ENCODE measurements at places on chromosomes 2 and 18. TPM values are rescaled to one million over a fixed set of nuclear protein-coding genes. Genes with fewer than 3 reads are reported as not detected.
A peak's percentile ranks its signal among the peaks of the same experiment; 100 is the strongest.

DNA sequence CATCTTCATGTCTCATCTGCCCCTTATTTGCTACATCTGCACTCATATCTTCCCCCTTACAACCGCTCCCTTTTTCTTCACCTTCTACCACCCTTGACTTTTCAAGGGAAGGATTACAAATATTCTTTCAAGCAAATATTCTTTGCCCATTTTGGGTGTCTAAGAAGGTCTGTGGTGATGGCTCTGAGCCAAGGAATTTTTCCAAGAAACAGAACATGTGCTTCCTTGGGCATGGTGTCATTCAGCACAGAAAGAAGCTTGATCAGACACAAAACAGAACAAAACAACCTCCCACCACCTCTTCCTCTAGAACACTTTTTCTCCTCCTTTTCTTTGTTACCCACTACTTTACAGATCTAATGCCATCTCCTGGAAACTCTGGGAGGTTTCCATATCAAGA is 313.7 kb downstream of the SATB2 start:
- H3K4me1 ChIP-seq: no peaks in the 10 kb centered on the region
- H3K36me3 ChIP-seq: no peaks in the 10 kb centered on the region
- no peaks in the 10 kb centered on the region for H3K27me3 ChIP-seq

DNA sequence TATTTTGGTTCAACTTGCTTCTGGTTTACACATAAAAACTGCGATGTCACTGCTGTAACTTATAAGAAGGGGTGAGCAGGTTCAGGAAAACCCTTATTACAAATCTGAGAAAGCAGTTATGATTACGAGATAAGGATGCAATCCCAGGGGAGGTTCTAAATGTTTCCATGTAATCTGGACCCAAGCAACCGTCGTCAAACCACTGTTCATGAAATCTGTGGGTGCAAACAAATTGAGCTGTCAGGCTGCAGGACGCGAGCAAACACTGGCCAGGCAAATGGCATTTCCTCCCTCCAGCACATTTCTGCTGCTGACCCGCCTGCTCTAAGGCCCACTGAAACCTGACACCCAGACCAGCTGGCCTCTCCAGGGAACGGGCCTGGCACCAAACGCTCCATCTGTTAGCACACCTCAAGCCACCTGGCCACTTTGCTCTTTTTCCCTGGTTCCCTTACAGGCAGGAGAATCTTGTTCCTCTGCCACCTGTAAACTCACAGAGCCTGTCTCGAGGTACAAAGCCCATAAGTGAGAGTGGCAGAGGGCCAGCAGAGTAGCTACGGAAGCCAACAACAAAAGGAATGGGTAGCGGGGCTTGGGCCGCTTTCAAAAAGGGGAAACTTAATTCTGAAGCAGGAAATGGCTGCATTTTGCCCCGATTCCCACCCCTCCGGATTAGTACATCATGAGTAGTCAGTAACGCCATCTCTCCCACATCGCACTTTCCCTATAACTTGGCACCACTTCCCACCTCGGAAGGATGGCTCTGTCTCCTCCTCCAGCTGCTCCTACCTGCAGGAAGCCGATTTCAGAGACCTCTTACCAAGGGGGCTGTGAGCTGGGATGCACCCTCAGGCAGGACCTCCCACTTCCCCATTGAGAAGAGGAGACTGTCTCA is 26.5 kb downstream of the CRACDL start:
- H3K27me3 ChIP-seq: no peaks in the 10 kb centered on the region
- peak overlapping the region; percentile 44 for H3K4me3 ChIP-seq
- no peaks in the 10 kb centered on the region for H3K36me3 ChIP-seq
- peak overlapping the region; percentile 81 for H3K27ac ChIP-seq
- DNase-seq: peak; percentile 87

DNA sequence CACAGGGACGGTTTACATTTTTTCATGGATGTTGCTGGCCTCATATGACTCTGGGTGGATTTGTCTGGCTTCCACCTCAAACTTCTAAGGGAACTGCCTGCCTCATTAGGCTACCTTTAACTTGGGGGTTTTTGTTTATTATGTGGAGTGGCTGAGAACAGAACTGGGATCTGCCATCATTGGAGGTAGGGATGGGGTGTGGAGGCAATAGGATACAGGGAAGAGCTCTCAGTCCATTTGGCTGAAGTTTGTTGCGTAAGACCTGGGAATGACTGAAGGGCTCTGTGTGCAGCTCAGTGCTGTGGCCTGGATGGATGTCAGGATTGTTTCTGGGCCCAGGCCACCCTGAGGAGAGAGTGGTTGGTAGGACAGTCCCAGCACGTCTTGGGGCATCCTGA is 31.2 kb downstream of the ASB1 start:
- no peak for DNase-seq
- no peaks in the 10 kb centered on the region for H3K36me3 ChIP-seq
- H3K4me1 ChIP-seq: no peaks in the 10 kb centered on the region
- no peaks in the 10 kb centered on the region for H3K27me3 ChIP-seq
- no peak overlapping the region for H3K27ac ChIP-seq
- H3K4me3 ChIP-seq: no peak overlapping the region

COLEC12 gene
- not detected for total RNA-seq

- H3K4me1 ChIP-seq: no peaks in the 10 kb centered on the region
- no peak for DNase-seq
- no peak overlapping the region for H3K27ac ChIP-seq
- no peaks in the 10 kb centered on the region for H3K36me3 ChIP-seq
These were observed 1042.2 kb upstream of the CNTNAP5 start for GRCh38 chr2:122982936-122983335.

- no peaks in the 10 kb centered on the region for H3K4me1 ChIP-seq
- H3K27me3 ChIP-seq: peaks cover 47% of the 10 kb centered on the region
- no peak overlapping the region for H3K27ac ChIP-seq
- H3K36me3 ChIP-seq: no peaks in the 10 kb centered on the region
These were observed 97.3 kb upstream of the PIEZO2 start for GRCh38 chr18:11246495-11247300.

DNA sequence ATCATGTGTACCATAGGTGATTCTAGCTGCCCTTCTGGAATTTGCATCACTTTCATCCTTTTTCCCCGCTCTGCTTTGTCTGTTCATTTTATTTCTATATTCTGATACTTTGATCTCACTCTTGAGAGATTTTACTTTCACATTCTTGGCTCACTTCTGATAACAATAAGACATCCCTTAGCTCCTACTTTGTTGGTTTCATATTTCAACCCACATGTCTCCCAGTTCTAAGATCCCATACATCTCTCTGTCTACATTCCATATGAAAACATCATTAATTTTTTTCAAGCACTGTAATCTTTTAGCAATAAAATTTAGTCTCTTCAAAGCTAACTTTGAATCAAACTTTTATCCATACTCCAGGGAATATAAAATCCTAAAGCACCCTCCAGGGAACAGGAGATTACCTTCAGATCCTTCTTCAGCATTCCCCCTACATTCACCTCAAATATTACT is 75.6 kb downstream of the COL3A1 start:
- H3K4me1 ChIP-seq: no peaks in the 10 kb centered on the region
- H3K27me3 ChIP-seq: no peaks in the 10 kb centered on the region
- no peak overlapping the region for H3K4me3 ChIP-seq
- peaks cover 26% of the 10 kb centered on the region for H3K36me3 ChIP-seq

INO80B gene
- 26.2 TPM for total RNA-seq

DNA sequence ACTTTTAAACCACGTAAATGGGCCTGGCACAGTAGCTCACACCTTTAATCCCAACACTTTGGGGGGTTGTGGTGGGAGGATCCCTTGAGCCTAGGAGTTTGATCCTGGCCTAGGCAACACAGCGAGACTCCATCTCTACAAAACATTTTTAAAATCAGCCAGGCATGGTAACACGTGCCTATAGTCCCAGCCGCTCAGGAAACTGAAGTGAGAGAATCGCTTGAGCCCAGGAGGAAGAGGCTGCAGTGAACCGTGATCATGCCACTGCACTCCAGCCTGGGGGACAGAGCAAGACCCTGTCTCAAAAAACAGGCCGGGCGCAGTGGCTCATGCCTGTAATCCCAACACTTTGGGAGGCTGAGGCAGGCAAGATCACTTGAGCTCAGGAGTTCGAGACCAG is 12.2 kb downstream of the ROCK1 start:
- H3K4me3 ChIP-seq: no peak overlapping the region
- no peak overlapping the region for H3K27ac ChIP-seq
- DNase-seq: no peak
- no peaks in the 10 kb centered on the region for H3K36me3 ChIP-seq
- H3K27me3 ChIP-seq: no peaks in the 10 kb centered on the region

DNA sequence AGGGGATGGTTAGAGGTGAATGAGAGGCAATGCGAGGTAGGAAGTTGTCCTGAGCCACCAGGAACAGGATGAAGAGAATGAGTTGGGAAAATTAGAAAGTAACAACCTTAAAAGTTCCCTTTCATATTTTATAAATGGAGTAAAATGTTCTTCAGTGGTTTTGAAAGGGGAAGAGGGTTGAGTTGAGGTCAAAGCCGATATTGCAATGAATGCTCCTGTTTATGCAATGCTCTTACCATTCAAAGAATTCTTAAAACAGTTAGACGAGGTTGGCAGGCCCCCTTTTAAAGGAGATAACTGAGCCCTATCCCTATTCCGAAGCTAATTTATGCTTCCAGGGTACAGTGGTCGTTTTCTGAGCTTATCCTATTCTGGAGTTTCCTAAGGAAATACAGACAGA is 2110.3 kb upstream of the CELF4 start:
- no peaks in the 10 kb centered on the region for H3K4me1 ChIP-seq
- H3K27ac ChIP-seq: no peak overlapping the region
- no peaks in the 10 kb centered on the region for H3K27me3 ChIP-seq
- H3K4me3 ChIP-seq: no peak overlapping the region
- no peaks in the 10 kb centered on the region for H3K36me3 ChIP-seq
- DNase-seq: no peak
